GM04503 (cell line): ENCODE measurements at places on chromosomes 6 and 20.
A peak's percentile ranks its signal among the peaks of the same experiment; 100 is the strongest.

DNA sequence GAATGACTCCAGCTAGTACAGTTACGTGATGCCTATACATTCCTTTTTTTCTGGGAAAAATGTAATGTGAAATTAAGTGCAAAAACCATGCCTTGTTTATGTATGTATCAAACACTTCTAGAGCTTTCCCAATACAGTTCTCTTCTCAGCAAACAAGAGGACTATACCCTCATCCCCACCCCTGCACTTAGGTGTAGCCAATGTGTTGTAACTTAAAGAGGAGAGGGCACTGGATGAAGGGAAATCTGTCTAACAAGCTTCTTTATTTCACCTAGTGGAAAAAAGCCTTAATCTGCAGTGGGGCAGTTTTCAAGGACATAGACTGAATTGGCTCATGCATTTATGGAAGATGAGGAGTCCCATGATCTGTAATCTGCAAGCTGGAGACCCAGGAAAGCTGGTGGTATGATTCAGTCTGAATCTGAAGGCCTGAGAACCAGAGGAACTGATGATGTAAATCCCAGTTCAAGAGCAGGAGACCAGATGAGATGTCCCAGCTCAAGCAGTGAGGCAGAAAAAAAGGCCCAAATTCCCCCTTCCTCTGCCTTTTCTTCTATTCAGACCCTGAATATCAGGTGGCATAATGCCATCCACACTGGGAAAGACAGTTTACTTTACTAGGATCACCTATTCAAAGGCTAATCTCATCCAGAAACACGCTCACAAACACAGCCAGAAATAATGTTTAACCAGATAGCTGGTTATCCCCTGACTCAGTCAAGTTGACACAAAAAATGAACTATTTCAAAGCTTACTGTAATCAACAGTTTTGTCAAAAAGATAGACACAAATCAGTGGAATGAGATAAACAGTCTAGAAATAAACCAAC is 25.8 kb upstream of the SLC17A3 start:
- no peak for DNase-seq

GRCh38 chr6:14084388-14084787 is 33.2 kb upstream of the CD83 start:
- no peak for DNase-seq

DNA sequence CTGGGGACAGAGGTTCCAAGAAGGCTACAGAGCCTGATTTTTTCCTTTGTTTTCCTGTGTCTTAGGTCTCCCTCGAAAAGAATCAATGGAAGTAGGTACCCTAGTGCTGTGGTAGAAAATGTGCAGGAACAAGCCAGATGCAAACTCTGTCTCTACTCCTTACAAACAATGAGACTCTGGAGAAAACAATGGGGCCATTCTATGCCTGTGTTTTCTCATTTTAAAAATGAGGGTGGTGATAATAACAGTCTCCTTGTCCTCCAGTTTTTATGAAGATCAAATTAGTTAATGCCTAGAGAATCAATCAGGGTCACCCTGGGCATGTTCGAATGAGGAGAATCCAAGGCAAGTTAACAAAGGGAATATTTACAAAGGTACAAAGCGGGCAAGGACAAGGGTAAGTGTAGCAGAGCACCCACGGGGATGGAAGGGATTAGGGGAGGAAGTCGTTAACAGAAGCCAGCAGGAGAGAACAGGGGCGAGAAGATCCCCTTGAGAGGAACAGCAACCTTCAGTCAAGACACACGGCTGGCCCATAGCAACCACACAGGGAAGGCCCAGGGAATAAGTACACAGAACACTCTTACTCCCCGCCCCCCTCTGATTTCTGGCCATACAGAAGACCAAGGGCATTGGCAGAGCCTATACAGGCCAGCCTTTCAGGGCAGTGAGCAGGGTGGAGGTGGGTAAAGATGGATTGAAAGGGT is 342.8 kb downstream of the PTPRT start:
- no peak for DNase-seq

- no peak for DNase-seq
Observed at GRCh38 chr20:61745397-61746146, 320.1 kb downstream of the TAF4 start.

DNA sequence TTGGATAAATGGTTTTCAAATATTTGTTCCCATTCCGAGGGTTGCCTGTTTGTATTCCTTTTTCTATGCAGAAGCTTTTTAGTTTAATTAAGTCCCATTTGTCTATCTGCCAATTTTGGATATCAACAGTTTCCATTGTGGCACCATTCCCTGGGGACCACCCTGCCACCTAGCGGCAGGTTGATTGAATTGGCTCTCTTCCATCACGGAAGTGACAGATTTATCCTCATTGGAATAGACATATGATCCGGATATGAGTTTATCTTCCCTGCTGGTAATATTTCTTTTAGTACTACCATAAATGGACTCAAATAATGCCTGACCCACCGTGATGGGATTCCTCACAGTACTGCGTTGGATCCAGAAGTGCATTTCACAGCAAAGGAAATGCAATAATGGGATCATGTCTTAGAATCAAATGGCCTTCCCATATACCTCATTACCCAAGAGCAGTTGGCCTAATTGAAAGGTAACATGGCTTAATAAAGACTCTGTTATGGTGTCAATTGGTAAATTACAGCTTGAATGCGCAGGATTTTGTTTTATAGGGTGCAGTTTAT is 327.0 kb downstream of the BMP2 start:
- no peak for DNase-seq

DNA sequence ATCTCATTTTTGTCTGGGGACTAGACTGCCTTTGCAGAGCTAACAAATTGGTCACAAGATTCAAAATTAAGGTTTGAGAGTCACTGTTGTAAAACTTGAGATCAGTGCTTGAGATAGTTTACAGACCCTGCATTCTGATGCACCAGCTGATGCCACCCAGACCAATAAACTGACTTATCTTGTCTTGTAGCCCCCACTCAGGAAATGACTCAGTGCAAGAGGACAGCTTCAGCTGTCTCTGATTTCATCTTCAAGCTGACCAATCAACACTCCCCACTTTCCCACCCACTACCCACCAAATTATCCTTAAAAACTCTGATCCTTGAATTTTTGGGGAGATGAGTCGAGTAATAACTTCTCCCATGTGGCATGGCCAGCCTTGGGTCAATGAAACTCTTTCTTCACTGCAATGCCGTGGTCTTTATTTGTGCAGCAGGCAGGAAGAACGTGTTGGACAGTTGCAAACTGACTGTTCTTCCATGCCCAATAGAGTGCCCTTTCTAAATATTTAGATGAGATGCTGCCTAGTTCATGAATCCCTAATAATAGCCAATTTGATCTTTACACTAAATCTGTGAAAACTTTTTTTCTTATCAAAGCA is 48.3 kb upstream of the PROKR2 start:
- no peak for DNase-seq

- DNase-seq = no peak
Observed at GRCh38 chr6:34529665-34530327, 26.3 kb downstream of the SPDEF start.

GRCh38 chr6:170034294-170034693 is 256.6 kb downstream of the DLL1 start:
- no peak for DNase-seq

- no peak for DNase-seq
Observed at GRCh38 chr6:140101367-140101766, 726.9 kb upstream of the CITED2 start.

- no peak for DNase-seq
Observed at GRCh38 chr6:17883665-17884497, 103.6 kb downstream of the KIF13A start.

DNA sequence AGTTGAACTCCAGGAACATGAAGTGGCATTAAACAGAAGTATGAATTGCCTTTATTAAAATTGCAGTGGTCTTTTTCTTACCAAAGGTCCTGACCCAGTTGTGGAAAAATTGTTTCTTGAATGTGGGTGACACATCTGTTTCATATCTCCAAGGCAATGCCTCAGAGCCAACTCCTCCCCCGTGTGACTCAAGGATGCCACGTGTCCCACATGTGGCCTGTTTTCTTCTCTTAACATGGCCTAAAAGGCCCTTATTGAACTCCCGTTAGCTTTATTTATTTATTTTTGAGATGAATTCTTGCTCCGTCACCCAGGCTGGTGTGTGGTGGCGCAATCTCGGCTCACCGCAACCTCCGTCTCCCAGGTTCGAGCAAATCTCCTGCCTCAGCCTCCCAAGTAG is 128.4 kb upstream of the ESR1 start:
- peak; percentile 35 for DNase-seq

DNA sequence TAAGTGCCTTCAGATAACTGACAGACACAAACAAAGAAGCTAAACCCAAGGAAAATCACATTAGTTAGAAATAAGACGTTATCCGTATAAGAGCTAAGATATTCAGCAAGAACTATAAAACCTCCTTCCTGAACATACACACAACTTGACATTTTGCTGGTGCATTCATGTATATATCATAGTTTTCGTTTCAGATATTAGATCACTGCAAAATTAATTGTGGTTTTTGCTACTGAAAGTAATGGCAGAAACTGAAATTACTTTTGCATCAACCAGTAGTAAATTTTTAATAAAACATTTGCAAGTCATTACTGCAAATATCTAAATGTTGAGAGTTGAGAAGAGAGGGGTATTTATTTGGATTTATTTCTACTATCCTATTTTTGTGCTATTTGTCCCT is 26.1 kb upstream of the KCNQ5 start:
- no peak for DNase-seq

GRCh38 chr6:73823832-73824231 is 127.8 kb downstream of the CD109 start:
- no peak for DNase-seq

DNA sequence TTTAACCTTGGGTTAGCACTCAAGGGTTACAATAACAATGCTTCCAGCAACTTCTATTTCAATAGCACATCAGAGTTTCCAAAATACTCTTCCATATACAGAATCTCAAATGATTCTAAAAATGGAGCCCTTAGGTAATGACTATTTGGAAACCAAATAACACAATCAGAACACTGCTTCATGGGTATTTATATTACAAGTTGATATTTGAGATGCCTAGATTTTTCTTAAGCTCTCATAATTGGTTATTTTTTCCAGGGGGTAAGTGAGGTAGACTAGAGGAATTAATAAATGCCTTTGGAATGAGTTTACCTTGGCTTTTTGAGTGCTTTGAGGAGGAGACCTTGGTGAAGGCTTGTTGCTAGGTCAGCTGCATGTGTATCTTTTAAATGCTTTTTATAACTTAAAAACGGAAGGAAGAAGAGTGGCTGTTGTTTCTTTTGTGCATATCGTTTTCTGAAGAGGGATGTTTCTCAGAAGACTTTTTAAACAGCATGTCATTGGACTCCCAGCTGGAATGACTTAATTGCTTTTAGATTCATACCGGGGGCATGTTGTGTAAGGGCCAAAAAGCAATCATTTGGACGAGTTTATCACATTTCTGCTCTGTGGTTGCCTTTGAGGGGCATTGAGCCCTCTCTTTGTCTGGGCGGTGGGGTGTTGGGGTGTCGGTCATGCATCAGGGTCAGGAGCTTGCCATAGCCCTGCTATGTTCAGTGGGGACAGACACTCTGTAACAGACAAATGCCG is 186.0 kb downstream of the DTNBP1 start:
- no peak for DNase-seq

DNA sequence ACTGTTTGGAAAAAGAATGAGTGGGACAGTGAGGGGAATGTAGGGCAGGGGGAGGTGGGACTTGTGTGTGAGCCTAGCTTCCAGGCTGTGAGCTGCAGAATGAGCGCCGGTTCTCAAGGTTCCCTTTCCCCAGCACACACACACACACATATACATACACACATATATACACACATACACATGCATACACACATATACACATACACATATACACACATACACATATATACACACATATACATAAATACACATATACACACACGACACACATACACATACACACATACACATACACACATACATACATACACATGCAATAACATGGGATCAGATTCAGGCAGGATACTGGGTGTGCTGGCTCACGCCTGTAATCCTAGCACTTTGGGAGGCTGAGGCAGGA is 66.5 kb downstream of the CNBD2 start:
- no peak for DNase-seq

GRCh38 chr20:40189621-40190020 is 499.4 kb downstream of the MAFB start:
- no peak for DNase-seq
